Transverse colon (tissue), 4 donors: ENCODE measurements at places on chromosomes 12 and 14.

DNA sequence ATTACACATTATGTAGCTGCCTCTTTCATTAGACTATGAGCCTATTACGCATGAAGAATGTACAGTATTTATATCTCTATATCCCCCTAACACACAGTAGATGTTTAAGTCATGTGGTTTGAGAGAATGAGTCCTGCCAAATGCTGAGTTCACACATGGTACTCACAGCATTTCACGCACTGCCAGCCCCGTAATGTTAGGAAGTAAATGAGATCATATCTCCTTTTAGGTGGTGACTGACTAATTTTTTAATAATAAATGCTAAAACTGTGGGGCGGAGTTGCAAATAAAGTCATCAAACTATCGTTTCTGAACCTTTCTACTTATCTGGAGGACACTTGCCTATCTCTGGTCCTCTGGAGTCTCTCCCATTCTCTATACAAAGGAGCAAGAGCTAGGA, 343.8 kb downstream of the ADAMTS20 start:
- DNase-seq: no peak

DNA sequence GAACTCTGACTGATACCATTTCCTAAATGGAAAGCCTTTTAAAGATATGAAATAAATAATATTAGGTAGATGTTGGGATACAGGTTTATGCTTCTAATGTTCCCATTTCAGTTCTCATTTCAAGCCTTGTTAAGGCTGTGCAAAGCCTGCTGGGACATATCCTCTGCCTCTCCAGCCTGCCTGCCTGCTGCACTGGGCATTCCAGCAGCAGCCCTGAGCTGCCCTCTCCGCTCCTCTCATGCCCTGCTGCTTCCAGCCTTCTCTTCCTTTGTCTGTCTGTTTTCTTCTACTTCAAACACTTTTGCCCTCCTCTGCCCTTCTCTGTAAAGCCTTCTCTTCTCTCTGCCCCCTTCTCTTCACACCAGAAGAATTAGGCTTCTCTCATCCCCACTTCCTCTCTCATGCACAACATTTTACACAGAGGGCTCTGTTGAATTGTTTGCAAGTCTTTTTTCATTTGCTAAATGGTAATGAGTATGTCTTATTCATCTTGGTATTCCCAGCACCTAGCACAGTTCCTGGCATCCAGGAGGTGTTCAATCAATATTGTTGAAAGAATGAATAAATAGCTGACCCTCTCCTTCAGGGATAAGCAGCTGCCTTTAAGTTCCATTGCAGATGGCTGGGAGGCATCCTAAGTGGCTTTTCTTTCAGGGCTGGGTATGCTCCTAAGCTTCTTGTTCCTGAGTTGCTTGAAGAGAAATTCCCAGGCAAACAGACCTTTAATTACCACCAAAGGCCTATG, 292.3 kb downstream of the TMEM117 start:
- no peak for DNase-seq

- no peak for DNase-seq
These were observed 198.0 kb downstream of the CACNA1C start for GRCh38 chr12:2250797-2251196.

DNA sequence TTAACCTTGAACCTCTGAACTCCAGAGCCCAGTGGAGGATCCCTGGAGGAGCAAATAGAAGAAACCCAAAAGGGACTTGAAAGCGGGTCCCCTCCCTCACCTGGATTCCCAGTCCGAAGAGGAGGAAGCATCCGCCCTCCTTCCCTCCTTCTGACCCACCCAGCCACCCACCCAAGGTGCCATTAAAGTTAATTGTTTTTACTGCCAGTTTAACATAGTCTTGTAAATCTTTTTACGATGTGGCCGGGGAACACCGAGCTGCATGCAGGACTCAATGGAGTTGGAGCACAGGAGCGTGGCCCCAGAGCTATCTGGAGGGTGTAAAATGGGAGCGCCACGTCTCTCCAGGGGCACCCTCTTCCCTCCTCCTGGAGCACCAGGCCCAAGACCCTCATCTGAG, 49.9 kb upstream of the TBX3 start:
- DNase-seq: peak; percentile 66

- DNase-seq: no peak
These were observed 786.8 kb upstream of the FBXO33 start for GRCh38 chr14:40219032-40219431.

DNA sequence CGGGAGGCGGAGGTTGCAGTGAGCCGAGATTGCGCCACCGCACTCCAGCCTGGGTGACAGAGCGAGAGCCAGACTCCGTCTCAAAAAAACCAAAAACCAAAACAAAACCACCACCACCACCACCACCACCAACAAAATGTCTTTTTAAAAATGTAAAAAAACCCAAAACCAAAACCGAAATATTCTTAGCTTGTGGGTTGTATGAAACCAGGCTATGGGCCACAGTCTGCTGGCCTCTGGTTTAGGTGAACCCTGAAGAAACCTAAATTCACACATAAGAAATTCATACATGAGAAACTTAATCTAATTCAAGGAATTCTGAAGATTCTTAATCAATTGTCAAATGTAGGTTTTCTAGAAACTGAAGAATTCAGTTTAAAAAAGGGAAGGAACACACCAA, 37.6 kb downstream of the INSM2 start:
- DNase-seq: no peak

GRCh38 chr14:62501021-62501750, 544.1 kb downstream of the KCNH5 start:
- DNase-seq: no peak

DNA sequence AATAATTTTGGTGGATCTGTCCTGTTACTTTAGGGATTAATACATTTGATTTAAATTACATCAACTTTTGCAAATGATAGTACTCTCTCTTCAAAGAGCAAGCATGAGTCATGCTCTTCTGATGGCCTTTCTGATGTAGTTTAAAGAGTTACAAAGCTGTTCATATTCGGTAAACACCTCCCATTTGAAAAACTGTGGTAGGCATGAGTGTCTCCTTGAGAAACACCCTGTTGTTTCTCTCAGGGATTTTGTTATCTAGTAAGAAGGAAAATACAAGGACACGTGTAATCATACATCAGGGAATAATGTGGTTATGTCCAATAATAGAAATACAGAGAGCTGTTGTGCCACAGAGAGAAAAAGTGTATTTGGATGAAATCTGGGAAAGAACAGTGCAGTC, 53.3 kb upstream of the E2F7 start:
- DNase-seq: no peak

DNA sequence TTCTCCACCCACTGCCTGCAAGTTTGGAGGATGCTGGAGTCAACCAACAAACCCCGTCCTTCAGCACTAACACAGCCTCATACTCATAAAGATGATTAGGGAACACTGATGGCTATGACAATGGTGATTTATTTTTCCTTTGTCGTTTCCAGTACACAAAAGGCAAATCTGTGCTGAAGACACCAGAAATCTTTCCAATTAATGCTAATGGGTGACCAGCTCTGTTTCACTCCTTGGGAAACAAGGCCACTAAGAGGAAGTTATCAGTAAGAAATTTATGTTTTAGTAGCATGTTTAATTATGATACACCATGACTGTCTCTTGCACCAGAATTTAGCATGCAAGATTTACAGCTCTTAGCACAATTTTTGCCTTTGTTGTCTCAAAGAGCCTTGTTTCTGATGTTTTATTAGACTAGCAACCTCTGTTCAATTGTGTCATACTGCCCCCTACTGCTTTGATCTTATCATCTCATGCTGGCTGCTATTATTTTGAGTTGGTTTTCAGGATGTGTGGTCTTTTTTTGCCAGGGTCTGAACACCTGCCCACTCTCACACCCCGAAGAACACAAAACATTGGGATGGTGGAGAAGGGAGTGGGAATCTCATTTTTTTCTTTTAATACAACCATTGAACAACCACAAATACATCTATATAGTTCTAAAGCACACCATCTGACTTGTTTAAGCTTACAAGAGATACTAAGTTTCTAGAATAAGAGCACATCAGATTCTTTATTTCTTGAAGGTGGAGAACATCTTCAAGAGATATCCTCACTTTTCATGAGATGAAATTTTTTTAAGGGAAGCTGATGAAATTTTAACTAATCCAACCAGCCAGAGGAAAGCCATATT, 160.9 kb downstream of the SPTSSA start:
- DNase-seq: no peak

- no peak for DNase-seq
These were observed 110.6 kb upstream of the AMIGO2 start for GRCh38 chr12:47190271-47190750.
